ENCODE measurements at places on chromosomes 16 and 17. TPM values are rescaled to one million over a fixed set of nuclear protein-coding genes. Genes with fewer than 3 reads are reported as not detected.

Gene KCNH4
- not detected for total RNA-seq

GRCh38 chr17:2957631-2958286 is 105.6 kb downstream of the OR1D5 start:
- DNase-seq, result no peak

- no peak for DNase-seq
These were observed 139.3 kb downstream of the IRF8 start for GRCh38 chr16:86037999-86038925.

- no peak for DNase-seq
These were observed 148.1 kb downstream of the SALL1 start for GRCh38 chr16:51002881-51003490.

DNA sequence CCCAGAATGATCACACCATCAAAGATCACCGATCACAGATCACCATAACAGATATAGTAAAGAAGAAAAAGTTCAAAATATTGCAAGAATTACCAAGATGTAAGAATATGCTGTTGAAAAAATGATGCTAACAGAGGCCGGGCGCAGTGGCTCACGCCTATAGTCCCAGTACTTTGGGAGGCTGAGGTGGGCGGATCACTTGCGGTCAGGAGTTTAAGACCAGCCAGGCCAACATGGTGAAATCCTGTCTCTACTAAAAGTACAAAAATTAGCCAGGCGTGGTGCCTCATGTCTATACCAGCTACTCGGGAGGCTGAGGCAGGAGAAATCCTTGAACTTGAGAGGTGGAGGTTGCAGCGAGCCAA is 53.2 kb downstream of the CPPED1 start:
- no peak for DNase-seq

- no peak for DNase-seq
These were observed 358.6 kb upstream of the ASIC2 start for GRCh38 chr17:33651686-33652085.

DNA sequence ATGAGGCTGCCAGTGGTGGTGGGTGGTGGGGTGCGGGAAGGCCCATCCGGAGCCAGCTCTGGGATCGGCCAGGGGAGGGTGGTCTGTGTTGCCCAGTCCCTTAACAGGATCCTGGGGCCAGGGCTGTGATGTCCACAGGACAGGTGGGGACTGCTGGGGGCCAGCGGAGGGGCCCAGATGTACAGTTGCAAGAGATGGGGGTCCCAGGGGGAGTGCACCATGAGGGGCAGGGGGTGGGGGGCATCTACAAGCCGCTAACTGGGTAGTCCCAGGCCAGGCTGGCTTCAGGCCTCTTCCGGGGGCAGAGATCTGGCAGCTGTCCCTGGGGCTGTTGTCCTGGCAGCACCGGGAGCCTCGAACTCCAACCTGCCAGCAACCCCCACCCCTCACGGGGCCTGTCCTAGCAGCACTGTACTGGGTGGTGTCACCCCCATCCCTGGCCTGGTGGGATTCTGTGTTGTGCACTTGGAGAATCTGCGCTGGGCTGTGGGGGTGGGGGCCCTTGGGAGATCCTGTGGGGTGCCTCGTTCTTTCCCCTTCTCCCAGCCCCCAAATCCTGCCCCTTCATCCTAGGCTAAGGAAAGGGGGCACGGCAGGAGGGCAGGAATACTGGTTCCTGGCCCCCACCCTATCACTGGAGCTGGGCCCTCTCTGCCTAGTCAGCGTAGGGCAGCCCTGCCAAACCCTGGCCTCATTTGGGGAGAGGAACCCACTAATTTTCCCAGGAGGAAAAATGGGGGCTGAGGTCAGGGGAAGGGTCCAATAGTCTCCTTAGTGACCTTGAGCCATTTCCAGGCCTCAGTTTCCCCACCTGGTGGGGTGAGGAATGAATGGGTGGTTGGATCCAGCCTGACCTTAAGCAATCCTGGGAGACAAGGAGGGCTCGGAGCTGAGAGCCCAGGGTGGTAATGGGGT is 1.4 kb downstream of the MTSS2 start:
- no peak for DNase-seq

- DNase-seq, result no peak
These were observed 817.5 kb downstream of the CDH11 start for GRCh38 chr16:64304396-64304795.

Gene CCDC92B
- total RNA-seq, result 0.48 TPM
